Activated naive CD8-positive, alpha-beta T cell treated with anti-CD3 and anti-CD28 coated beads, Interleukin-2, amount 50 U/mL, for 16 hours (primary cell): ENCODE measurements at places on chromosomes 3 and 15.

DNA sequence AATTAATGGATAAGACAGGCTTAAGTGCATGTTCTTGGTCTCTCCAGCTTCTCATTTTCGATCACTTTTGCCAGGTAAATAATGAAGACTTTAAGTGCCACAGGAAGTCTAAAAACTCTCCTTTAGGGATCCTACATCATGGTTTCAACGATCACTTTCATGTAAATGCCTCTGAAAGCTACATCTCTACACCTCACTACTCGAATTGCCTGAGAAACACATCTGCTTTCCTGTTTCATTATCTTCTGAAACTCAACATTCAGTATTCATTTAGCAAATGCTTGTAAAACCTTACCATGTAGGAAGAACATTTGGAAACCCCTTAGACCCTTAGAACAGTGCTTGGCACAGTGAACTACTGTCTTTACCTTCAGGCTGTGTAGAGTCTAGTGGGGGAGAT is 16.2 kb downstream of the THAP10 start:
- no peak for DNase-seq

DNA sequence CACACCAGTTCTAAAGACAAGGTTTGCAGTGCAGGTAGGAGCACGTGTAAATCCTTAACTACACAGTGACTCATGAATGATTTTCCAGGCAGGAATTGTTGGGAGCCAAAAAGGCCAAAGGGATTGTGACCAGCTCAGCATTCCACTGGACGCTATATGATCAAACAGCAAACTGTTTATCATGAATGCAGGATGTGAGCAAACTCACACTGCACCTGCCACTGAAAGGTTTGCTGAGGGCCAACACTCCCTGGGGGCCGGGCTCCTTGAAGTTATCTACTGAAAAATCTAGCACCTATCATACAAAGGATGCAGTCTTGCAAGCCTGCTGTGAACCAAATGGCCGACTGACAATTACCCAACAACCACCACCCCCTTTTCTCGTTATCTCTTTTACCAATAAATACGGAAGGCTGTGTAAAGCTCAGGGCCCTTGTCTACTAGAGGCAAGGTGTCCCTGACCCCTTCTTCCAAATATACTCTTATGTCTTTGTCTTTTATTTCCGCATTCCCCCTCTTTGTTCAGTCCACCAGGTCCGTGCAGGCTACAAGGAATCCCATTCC is 11.5 kb upstream of the DNASE1L3 start:
- no peak for DNase-seq

- no peak for DNase-seq
Observed at GRCh38 chr3:190097025-190097424, 23.7 kb downstream of the P3H2 start.

DNA sequence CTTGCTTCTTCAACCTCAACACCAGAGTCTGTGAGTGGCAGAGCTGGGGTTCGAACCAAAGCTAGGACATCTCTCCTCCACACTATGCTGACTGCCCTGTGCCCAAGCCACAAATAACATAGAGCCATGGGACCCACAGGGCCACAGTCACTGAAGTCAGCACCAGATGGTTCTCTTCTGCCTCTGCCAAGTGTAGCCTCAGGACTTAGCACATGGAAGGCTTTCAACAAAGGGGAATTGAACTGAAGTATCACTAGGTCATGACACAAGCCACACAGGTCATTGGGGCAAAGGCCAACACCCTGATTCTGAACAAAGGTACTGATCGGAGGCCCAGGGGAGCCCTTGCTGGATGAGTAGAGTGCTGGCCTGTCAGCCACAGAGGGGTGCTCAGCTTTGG is 83.6 kb downstream of the BDH1 start:
- DNase-seq = no peak

GRCh38 chr15:60803059-60803458 is 324.1 kb upstream of the ICE2 start:
- DNase-seq = no peak

- no peak for DNase-seq
Observed at GRCh38 chr3:167160781-167161180, 219.3 kb downstream of the ZBBX start.

GRCh38 chr3:73939985-73940384 is 315.2 kb upstream of the PDZRN3 start:
- no peak for DNase-seq

DNA sequence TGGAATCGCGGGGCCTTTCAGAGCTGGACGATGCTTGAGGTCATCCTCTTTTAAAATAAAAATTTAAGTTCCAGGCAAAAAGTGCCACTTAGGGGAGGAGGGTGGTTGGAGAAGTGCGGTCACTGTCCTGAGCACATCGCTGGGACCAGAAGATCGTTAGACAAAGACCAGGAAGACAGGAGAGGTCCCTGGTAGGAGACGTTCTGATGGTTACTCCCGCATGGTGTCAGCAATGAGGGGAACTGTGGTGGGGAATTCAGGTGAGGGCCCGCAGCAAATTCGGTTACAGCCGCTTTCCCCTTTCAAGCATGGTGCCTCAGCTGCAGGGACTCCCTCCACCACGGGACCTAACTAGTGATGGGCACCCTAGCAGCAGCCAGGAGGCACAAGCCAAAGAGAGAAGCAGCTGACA is 1.0 kb upstream of the ISY1 start:
- DNase-seq = no peak

GRCh38 chr3:20028905-20029331 is 11.3 kb upstream of the KAT2B start:
- DNase-seq = no peak

GRCh38 chr3:87333393-87333892 is 57.1 kb upstream of the POU1F1 start:
- DNase-seq = no peak

DNA sequence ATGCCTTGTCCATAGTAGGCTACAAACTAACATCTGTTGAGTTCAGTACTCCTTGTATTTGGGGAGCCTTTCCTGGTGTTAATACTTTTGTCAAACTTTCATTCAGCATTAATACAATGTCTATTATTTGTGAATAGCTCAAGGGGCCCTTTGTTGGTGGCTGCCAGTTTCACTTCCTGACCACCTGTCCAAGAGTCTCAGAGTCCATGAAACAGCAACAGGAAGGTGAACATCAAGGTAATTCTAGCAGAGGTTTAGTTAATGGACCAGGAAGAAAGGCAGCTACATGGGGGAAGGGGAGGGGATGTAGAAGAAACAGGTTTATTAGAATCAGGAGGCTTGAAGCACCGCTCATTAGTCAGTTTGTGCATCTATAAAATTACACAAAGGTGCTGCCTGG is 386.9 kb downstream of the PDCD6IP start:
- DNase-seq = no peak

DNA sequence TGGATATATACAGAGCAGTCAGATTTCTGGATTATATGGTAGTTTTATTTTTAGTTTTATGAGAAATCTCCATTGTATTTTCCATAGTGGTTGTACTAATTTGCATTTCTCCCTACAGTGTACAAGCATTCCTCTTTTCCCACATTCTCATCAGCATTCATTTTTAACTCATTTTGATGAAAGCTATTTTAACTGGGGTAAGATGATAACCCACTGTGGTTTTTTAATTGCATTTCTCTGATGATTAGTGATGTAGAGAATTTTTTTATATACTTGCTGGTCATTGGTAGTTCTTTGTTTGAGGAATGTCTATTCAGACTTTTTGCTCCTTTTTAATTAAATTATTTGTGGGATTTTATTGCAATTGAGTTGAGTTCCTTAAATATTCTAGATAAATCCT is 903.6 kb downstream of the DIPK2A start:
- no peak for DNase-seq

- DNase-seq = no peak
Observed at GRCh38 chr15:49075881-49076280, 29.6 kb upstream of the SECISBP2L start.

- no peak for DNase-seq
Observed at GRCh38 chr15:73936588-73937290, 10.5 kb downstream of the LOXL1 start.

GRCh38 chr3:32963871-32964270 is 12.4 kb downstream of the CCR4 start:
- DNase-seq = no peak

DNA sequence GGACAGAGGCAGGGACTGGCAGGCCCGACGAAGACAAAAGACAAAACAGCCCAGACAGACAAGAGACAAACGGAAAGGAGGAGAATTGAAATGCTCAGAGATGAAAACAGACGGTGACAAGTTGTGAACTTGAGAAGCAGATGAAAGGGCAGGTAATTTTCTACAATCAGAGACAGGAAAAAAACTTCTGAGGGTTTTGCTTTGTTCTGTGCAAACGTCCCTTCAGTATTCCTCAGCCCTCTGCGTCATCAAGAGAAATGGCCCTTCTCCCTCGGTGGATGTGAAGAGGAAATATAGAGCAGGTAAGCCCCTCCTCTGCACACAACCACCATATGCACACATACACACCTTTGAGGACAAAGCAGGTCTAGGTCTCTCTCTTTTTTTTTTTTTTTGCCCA is 206.6 kb downstream of the UACA start:
- no peak for DNase-seq

- DNase-seq = no peak
Observed at GRCh38 chr3:85567071-85567676, 608.4 kb downstream of the CADM2 start.

GRCh38 chr3:25589783-25590258 is 74.9 kb downstream of the TOP2B start:
- DNase-seq = no peak

- DNase-seq = no peak
Observed at GRCh38 chr3:37952564-37952963, 38.0 kb upstream of the VILL start.

- DNase-seq = no peak
Observed at GRCh38 chr3:101203411-101203810, 117.0 kb downstream of the IMPG2 start.

DNA sequence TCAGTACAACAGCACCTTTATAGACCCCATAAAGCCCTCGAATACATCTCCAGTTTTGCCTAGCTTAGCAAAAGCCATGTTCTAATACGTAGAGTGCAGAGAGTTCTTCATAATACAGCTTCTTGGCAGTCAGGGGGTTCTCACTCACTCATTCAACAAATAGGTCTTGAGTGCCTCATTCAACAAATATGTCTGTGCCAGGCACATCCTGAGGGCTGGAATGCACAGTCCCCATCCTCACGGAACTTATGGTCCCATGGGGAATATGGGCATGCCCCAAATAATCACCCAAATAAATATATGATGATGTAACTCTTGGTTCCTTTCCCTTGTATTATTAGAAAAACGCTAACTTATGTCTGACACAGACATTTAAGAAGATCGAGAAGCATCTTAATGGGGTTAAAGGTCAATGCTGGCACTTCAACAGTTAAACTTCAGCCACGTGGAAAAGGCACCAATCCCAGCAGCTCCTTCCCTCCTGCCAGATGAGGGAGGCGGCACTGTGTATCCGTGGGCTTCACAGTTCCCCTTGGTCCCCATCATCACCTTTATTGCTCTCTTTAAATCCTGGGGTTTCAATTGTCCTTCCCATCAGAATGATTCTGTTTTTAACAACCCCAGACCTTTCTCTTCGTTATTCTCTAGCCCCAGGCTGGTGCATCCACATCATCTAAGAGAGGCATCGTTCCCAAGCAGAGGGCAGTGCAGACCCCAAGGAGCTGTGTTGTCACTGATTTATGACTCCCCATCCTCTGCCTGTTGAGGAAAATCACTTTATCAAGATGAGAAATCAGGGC is 18.9 kb upstream of the SEMA5B start:
- no peak for DNase-seq

DNA sequence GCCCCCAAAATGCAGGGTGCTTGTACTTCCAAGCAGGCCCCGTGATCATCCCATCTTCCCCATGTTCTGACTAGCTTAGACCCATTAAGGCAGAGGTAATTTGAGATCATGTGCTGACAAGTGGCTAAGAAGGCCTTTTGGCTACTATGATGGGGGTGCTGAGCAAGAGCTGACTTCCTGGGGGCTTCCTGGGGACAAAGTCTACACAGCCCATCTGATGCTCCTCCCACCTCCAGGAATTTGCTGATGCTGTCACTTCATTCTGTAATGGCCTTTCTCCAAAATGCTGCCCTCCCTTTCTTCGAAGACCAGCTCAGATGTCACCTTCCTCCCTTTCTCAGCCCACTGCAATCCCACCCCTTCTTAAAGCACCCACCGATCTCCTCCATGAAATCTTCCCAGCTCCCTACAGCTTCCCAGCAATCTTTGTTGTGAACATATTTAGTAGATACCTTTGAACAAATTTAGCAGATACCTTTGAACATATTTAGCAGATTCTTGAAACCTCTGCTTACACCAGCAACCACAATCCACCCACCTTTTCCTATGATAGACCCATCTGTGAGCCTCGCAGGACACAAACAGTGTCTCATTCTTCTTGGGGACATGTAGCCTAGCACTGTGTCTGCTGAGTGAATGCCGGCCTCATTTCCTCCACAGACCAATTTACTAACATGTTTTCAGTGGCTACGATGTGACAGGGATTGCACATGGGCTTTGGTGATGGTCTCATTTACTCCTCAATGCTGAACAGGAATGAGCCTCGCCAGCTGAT is 223.3 kb downstream of the EPHB1 start:
- no peak for DNase-seq

DNA sequence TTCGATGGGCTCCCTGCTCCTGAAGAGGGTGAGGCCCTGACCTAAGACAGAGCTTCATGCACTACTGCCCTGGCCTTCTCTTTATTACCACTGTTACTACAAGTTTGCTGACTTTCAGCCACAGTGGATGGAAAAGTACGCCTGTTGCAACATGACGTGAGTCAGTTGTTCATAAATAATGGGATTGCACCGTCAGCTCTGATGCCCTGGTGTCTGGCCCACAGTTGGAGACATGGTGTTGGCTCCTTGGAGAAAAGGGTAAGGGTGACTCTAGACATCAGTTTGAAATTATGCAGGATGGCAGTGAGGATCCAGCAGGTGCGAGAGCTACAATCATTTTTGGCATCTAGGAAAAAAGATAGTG is 5.5 kb downstream of the PAQR5 start:
- no peak for DNase-seq

DNA sequence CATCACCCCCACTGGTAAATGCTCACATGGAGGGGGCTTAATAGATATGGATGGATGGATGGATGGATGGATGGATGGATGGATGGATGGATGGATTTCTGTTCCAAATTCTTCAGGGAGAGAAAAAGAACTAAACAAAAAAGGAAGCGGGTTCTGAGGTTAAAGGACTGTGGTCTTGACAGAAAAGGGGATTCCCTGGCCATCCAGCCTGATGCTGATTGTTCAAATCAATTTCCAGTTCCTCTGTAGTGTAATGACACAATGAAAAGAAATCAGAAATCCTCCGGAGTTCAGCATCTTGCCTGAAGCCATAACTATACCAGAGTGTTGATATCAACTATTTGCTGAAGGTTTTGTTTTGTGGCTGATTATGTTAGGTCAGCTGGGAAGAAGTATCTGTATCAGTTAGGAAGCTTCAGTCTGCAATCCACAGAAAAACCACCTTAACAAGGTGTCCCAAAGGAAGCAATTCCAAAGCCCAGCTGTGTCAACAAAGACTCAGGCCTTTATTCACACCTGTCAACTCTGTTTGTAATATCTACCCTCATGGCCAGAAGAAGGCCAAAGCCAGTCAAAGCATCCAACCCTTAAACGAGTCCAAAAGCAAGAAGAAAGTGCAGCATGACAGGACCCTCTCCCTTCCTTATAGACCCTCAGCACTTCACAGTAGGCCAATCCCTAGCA is 24.5 kb upstream of the RASA2 start:
- no peak for DNase-seq
